ENCODE measurements at places on chromosomes 2 and 18. TPM values are rescaled to one million over a fixed set of nuclear protein-coding genes. Genes with fewer than 3 reads are reported as not detected.

The HOXD11 gene
- total RNA-seq = not detected

The MC4R gene
- not detected for total RNA-seq

The CDKL4 gene
- not detected for total RNA-seq

The TSPYL6 gene
- total RNA-seq = not detected

The AGAP1 gene
- total RNA-seq = 0.40 TPM

The COL3A1 gene
- 0.74 TPM for total RNA-seq

The REG3A gene
- not detected for total RNA-seq

The DNER gene
- total RNA-seq = not detected

The C18orf63 gene
- total RNA-seq = not detected

The EHD3 gene
- total RNA-seq = 10.9 TPM

The ABCA12 gene
- total RNA-seq = 9.8 TPM

The SLC8A1 gene
- 0.21 TPM for total RNA-seq

The FAM168B gene
- total RNA-seq = 77.3 TPM

The AMER3 gene
- total RNA-seq = not detected

The GAREM1 gene
- total RNA-seq = 0.05 TPM

The GKN2 gene
- total RNA-seq = not detected

The POTEC gene
- not detected for total RNA-seq

The PFN4 gene
- 1.4 TPM for total RNA-seq

The IL37 gene
- total RNA-seq = not detected

The ZNF521 gene
- total RNA-seq = not detected

The RPRM gene
- not detected for total RNA-seq

The HOXD3 gene
- not detected for total RNA-seq

The CPS1 gene
- total RNA-seq = 0.77 TPM

The FMNL2 gene
- total RNA-seq = 0.64 TPM

The ALPP gene
- not detected for total RNA-seq

The FLACC1 gene
- total RNA-seq = 0.29 TPM
